ENCODE measurements at places on chromosomes 1 and 21.

- no peak for DNase-seq
Observed at GRCh38 chr1:223650465-223650864, 15.0 kb downstream of the CAPN8 start.

- peak; percentile 69 for DNase-seq
Observed at GRCh38 chr21:38544661-38545060, 46.4 kb upstream of the ERG start.

DNA sequence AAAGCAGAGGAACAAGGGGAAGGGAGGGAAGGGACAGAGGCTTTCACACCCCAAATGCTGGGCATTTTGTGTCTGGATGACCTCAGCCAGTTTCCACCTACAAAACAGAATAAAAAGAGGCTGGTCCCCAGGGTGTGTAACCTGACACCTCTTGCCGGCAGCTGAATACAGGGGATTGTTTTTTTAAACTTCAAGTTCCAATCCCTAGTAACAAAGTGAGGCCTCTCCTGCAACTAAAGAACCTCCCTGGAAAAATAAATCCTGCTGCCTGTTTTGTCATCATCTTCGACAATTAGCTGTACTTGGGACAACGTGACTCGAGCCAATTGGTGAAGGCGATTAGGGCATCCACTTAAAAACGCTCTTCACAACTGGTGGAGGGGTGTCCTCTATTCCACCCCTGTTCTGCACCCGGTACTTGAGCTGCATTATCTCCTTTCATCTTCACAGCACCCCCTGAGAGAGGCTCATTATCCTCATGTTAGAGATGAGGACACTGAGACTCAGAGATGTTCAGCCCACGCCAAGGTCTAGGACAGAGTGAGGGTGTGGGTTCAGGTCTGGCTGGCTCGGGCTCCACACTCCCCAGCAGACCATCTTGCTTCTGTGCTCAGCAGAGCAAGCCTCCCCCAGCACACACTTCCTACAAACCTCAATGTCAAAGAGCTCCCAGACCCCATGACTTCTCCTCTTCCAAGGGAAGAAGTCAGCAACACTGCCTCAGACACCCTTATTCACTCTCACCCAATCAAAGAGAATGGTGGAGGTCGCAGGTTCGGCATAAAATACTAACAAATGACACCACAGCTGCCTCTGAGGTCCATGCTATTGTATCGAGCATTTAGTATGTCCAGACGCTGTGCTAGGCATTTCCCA is 15.2 kb downstream of the ITPKB start:
- no peak for DNase-seq

GRCh38 chr1:232872284-232872683 is 67.1 kb downstream of the MAP10 start:
- no peak for DNase-seq

DNA sequence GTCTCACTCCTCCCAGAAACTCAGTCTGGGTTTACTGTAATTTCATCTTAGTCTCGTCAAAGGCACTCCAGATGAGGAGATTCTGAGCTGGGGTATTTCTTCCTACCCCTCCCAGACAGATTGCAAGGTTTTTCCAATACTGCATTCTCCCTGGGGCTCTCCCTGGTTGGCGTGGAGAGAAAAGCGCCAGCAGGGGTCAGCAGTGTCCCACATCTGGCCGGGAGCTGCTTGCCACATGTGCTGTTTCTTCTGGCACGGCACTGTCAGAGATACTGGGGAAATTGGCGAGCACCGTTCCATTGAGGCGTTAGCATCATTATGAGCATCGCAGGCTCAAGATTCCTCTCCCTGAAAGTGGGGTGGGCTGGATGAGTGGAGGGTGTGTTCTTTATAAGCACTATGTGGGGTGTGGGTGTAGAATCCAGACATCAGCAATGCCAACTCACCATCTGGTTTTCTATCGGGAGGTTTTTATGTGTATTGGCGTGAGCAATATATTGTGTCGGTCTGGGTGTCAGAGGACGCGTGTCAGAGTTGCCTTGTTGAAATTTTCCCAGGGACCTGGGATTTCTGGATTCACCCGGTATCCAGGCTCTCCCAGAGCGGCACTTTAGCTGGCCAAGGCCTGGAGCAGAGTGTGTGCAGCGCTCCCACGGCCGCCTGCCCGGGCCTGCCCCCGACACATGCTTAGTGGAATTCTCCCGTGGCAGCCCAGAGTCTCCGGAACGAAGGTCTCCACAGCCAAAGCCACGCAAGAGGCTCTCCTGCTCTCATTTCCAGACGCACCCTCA is 8.0 kb upstream of the NAV1 start:
- DNase-seq = no peak

DNA sequence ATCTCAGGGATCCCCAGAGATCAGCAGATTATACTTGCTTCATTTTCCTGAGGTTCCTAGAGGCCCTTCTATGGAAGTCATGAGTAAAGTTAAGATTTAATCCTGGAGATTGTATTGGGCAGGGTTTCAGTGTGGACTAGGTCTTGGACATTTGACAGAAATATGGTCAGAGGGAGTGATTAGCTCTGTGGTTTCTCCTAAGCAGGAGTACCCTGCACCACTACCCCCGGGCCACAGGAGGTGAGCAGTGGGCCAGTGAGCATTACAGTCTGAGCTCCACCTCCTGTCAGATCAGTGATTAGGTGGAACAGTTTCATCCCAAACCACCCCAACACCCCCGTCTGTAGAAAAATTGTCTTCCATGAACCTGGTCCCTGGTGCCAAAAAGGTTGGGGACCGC is 43.2 kb downstream of the PHACTR4 start:
- DNase-seq = no peak

Measured in epithelial cell of prostate (primary cell).